Kidney epithelial cell (primary cell): ENCODE measurements at places on chromosomes 6 and 20.

DNA sequence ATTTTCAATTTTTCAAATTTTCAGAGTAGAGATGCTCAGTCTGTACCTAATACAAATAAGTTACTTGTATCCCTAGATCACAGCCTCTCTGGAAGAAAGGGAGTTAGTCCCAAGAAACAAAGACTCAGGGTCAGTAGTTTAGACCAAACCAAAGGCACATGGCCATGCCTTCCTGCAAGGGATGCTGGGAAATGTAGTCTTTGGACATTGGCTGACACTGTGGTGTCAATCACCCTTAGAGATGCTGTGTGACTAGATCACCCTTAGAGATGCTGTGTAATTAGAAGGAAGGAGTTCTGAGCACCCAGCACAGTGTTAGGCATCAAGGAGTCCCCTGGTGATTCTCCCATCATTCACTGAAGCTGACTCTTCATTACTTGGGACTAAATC lies 202.1 kb downstream of the NFATC2 start:
- no peak for DNase-seq

DNA sequence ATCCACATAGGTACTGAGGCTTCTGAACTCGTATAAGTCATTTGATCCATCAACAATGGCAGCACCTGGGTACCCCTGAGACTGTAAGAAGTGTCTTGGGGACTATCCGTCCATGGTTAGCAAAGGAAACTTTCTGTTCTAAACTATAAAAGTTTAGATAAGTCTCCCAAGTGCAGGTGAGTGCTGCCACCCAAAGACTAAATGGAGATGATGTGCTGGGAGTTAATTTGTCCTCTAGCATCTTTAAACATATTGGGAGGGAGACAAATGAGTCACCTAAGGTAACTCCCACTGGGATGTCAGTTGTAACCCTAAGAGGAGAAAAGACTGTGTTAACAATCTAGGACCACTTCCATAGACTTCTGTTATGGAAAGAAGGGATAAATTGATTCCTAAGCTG lies 6.2 kb downstream of the BEND6 start:
- DNase-seq = no peak

DNA sequence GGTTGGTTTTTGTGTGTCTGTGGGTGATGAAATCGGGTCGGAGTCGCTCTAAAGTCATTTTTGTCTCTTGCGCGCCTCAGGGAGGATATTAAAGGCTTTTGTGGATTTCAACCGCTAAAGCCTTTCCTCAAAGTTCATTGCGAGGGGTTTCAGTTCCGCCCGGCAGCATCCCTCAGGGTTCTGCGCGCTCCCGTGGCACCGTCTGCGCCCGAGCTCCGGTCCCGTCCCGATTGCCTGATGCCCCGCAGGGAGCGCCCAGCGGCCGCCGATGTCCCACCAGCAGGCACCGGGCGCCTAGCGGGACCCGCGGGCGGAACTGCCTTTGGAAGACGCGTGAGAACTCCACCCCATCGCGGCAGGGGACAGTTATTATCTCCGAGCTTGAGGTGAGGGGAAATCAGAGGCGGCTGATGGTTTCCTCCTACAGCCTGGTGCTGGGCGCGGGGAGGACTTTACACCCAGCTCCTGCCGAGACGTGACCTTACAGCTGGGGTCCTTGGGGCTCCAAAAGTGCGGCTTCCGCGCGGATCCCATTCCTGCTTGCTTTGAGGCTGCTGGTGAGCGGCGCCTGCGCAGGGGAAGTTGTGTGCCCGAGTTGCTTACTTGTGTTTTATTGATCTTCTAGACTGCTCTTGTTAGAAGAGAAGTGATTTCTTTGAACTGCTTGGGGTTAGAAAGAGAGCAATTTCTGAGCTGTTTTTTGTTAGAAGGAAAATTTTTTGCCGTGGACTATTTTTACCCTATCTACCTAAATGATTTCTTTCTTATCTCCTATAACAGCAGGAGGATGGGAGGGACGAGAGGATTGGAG lies 27.1 kb downstream of the ULBP1 start:
- no peak for DNase-seq

DNA sequence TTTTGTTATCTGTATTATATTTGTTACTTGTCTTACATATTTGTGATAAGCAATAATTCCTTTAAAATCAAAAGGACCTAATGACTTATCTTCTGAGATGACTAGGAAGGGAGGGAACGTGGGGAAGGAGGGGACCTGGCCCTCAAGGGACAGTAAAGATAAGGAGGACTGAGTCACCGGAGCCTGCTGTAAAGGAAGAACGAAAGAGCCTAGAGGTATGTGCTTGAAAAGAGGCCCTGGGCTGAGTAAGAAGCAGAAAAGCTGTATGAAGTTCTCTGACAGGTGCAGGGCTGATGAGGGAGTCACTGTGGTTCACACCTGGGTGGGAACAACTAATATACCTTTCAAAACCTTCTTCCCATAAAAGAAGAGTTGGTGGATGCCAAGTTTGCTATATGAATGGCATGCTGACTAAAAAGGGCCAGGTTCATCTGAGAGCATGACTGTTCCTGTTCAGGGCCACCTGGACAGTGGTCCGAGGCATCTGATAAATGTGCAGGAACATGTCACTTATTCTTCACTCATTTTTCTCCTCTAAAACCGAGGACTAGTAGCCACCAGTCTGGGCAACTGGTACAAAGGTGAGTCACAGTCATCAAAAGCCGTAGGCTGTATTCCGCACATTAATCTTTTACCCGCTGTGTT lies 111.3 kb downstream of the TNFAIP3 start:
- no peak for DNase-seq

DNA sequence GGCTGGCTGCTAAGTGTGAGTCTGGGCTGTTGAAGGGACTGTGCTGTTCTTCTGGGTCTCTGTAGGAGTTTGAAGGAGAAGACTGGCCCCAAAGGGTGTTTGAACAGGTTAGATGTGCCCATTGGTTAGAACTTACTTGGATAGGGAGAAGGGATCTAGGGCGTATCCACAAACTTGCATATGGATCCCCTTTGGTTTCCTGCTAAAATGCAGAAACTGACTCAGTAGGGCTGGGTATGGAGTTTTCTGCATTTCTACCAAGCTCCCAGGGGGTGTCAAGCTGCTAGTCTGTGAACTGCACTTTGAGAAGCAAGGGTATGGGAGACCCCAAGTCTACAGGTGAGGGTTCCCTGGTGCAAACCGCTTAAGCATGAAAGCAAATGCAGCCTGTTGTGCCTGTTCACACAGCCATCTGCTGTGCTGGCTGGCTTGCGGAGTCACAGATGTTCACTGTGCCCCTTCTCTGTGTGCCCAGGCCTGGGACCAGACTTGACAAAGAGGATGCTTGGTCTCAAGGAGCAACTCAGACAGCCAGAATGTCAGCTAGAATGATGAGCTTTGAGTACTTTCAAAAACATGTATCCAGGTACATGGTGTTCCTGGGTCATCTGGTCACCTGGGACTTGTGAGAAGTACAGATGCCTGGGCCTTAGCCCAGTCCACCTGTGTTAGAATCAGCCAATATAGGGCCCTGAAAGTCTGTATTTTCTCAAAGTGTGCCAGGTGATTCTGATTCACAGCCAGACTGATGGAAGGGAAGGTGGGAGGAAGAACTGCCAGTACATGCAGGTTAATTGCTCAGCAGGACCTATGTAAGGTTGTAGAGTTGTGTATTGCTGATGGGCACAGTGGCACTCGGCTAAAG lies 7.4 kb downstream of the PPP1R16B start:
- no peak for DNase-seq

GRCh38 chr6:152637296-152638047 lies at the start of gene SYNE1:
TSS of gene SYNE1 (minus strand) at chr6:152637362. CDS start at chr6:152628331, 9,031 bp downstream.
- DNase-seq = no peak

- no peak for DNase-seq
Measured at GRCh38 chr6:3449750-3450305, 7.0 kb downstream of the SLC22A23 start.

DNA sequence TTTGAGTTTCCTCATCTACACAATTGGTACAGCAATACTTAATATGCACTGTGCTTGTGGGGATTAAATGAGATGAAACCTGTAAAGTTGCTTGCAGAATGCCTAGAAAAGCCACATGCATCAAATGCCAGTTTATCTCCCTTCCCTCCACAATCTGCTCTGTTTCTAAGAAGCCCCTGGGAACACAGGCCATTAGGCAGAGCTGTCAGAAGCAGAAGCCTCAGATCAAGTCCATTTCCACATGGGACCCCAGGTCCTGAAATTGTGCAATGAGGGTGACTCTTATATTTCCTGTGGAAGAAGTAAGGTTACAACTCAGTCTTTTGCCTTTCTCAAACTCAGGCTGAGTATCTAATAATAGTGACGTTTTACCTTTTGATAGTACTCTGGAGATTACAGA lies 737.4 kb downstream of the KIF16B start:
- DNase-seq = no peak

DNA sequence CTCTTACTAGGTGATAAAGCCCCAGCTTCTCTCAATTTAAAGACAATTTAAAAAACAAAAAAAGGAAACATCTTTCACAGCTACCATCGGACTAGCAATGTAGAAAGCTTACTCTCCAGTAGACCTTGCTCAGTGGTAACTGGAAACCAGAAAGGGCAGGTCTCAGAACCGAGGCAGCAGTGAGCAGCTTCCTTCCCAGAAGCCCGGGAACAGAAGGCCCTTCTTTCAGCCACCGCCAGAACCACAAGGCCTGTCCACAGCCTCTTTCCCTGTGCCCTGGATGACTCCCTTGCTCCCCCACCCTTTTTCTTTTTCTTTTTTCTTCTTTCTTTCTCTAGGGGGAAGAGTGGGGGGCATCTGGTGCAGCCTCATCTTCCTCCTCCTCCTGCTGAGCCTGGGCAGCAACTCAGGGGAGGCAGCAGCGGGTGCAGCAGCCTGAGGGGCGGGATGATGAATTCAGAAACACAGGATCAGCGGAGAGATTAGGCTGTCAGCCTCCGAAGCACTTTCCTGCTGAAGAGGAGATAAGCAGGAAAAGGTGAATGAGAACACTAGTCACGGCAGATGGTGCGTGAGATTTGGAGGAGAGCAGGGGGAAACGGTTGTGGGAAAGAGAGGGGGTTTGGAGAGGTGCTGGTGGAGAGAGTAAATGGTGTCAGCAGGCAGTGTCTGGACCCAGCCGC lies 158.5 kb downstream of the ID4 start:
- no peak for DNase-seq

- no peak for DNase-seq
Measured at GRCh38 chr6:32602383-32602782, 12.7 kb upstream of the HLA-DRB1 start.

GRCh38 chr6:3759646-3760232 lies 8.2 kb upstream of the PXDC1 start:
- DNase-seq = no peak

GRCh38 chr20:32456869-32457478 lies 98.8 kb downstream of the ASXL1 start:
- DNase-seq = peak; percentile 65

- DNase-seq = no peak
Measured at GRCh38 chr6:107118976-107119375, 3.7 kb upstream of the BEND3 start.

DNA sequence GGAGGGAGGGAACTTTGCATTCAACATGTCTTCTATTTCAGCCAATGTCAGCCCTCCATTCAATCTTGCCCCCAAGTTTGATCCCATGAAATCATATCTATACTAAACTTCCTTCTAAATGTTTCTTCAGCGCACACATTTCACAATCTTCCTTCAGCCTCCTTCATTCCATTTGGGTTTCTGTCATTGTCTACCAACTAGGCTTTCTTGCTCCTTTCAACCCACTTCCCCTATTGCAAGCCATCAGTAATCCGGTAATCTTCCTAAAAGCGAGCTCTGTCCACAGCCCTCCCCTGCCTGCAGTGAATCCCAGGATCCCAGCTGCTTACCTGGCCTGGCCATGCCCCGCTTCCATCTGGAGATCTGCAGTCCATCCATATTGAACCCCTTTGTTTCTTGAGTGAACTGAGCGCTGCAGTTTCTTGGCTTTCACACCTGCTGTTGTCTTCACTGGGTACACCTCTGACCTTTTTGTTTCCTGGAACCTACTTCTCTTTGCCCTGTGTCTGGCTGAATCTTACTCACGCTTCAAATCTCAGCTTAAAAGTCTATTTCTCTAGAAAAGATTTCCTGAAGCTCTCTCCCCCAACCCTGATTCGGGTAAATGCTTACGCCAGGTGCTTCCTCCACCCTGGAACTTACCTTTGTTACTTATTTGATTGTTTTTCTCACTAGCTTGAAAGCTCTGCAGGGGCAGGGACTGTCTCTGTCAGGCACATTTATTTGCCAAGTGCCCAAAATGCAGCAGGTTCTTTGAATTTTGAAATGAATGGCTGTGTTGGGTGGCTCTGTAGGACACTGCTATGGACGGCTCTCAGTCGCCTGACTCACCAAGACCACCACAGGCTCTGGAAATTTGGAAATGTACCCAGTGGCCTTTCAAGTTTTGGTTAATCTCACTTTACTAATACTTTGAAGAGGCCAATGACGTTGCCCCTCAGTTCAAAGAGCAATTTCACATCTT lies 50.3 kb downstream of the ADTRP start:
- no peak for DNase-seq

- DNase-seq = no peak
Measured at GRCh38 chr6:54018722-54019121, 92.5 kb upstream of the MLIP start.

- no peak for DNase-seq
Measured at GRCh38 chr6:158027590-158028285, 46.1 kb downstream of the SYNJ2 start.

DNA sequence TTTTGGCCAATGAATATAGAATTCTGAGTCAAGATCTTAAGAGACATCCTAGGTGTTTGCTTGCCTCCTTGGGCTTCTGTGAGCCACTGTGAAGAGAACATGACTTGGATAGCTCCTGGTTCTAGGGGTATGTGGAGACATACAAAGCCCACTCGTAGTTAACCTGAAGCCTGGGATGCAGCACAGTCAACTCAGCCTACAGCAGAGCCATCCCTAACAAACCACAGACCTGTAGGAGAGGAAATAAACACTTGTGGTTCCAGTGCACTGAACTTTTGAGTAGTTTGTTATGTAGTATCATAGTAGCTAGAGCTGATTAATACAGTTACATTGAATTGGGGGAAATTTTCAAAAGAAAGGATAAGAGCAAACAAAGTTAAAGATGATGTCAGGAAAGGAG lies 474.4 kb upstream of the HSF2 start:
- no peak for DNase-seq

DNA sequence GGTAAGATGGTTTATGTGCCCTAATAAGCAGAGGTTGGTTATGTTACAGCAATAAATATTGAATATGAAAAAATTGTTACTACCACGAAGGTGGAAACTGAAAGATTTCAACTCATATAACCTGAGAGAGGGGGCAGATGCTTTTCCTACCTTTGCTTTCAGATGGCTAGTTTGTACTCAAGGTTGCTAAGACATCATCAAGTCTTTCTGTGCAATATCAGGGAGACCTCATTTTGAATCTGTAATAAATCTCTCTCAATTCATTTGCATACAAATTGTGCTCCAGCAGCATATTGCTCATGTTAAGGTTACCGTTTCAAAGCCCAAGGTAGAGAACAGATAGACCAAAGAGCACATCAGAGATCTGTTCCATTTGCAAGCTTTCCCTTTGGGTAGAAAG lies 220.4 kb downstream of the KHDC1L start:
- DNase-seq = no peak
